ENCODE measurements at places on chromosomes 4 and X.

DNA sequence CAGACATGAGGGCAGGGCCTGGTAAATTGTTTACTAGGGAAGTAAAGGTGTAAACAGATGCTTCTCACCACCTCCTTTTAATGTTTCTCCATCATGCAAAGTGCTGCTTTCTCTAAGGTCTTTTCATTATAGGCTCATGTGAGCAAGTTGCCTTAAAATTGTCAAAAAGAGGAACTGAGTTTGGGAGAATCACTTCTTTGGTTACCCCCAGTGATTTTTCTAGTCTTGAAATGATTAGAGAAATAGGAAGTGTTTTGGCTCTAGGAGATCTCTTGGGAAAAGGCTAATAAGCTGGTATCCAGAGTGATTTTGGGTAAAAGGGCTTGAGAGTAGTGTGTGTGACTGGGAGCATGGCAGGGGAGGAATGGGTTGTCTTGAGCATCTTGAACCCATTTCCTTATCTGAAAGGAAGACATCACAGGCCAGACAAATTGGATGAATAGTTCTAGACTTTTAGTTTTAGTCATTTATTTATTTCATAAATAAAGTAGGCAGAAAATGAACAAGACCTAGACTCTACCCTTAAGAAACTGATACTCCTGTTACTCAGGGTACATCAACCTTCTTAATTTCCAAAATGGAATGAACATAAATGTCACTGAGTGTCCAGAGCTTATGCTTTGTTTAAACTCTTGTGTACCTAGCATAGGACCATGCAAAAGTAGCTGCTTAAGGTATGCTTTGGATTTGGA, 14.2 kb downstream of the GRPR start:
- no peak for DNase-seq

DNA sequence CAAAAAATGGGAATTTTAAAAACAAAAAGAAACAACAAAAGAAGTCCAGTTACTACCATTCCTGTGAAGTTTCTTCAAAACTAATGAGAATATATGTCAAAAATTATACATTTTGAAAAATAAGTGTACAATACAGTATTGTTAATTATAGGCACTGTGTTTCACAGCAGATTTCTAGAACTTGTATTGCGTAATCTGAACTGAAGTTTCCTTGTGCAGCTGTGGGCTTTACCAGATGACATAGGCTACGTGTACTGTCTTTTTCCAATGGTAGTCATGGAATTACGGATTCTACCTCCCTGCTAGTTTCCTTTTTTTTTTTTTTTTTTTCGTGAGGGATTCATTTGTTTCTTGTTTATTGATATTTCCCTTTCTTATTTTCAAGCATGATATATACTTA, 113.8 kb upstream of the GABRA2 start:
- no peak for DNase-seq

GRCh38 chr4:100290585-100290984, 100.3 kb upstream of the DDIT4L start:
- DNase-seq: no peak

DNA sequence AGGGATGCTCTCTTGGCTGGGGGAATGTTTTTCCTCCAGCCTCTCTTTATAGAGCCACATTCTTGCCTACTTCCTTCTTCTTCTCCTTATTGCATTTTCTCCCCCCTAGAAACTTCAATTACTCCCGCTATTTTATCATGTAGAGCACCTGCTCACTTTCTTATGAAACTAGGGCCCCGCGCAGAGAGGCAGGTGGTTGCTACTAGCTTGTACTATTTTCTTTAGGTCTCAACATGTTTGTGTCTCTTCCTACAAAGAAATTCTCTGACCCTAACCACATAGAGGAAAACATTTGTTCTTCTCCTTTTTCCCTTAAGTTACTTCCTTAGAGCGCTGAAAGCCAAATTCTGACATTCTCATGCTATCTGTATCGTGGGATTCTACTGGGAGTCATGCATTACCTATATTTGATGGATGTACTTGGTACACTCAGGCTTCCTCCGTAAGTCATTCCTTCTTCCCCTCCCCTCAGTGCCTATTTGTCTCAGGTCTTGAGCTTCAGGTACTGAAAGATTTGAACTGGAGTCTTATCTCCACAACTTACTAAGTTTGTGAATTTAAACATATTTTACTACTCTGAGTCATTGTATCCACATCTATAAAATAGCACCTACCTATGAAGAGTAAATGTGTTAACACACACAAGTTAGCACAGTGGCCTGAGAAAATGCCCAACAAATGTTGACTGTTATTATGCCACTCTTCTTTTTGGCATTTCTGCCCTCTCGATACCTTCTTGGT, 159.1 kb upstream of the LEF1 start:
- DNase-seq: no peak

DNA sequence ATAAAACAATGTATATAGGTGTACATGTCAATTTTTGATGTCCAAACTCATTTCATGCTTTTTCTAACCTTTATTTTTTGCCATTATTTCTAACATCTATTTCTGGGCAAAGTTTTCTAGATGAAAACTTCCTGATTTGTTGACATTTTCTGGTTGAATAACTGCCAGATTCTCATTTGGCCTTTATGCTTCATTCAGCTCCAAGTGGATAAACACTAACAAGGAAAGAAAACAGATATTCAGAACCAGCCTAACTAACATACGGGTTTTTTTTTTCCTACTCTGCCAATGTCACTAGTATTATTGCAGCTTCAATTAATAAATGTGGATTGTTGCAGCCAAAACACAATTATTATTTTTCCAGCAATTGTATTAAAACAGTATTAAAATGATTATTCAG, 50.9 kb upstream of the RAP1GDS1 start:
- no peak for DNase-seq
